ENCODE measurements at places on chromosomes 5 and 9. TPM values are rescaled to one million over a fixed set of nuclear protein-coding genes. Genes with fewer than 3 reads are reported as not detected.

ARHGEF39 gene
- under 0.01 TPM for total RNA-seq

IL3 gene
- not detected for total RNA-seq

FOXE1 gene
- not detected for total RNA-seq

PCDHGC3 gene
- total RNA-seq, result 5.7 TPM

RPL7A gene
- total RNA-seq, result 930 TPM

PCSK5 gene
- 3.6 TPM for total RNA-seq

CD274 gene
- 2.5 TPM for total RNA-seq

IFNA2 gene
- total RNA-seq, result not detected

CCNJL gene
- total RNA-seq, result 0.84 TPM

ZBTB34 gene
- 9.5 TPM for total RNA-seq

TNFSF15 gene
- total RNA-seq, result 0.08 TPM

DNA sequence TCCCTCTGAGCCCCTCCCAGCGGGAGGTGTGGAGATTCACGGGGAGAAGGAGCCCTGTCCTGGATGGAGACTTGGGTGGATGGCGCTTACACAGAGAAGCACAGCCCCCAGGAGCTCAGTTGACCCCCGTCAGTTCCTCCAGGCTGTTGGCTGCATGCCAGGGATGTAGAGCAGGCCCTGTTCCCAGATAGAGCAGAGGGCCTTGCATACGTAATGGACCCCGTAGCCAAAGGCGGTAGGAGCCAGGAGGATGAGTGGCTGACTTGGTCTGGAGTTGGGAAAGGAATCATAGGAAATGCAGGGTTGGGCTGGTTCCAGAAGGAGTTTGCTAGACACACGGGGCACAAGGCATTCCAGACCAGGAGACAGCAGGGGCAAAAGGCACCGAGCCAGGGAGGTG, 2.5 kb downstream of the PMPCA start:
- DNase-seq, result no peak
- H3K27ac ChIP-seq, result no peak overlapping the region
- H3K36me3 ChIP-seq, result peaks cover 8% of the 10 kb centered on the region
- peaks cover 3% of the 10 kb centered on the region for H3K4me1 ChIP-seq
- H3K4me3 ChIP-seq, result no peak overlapping the region
- no peaks in the 10 kb centered on the region for H3K27me3 ChIP-seq

DNA sequence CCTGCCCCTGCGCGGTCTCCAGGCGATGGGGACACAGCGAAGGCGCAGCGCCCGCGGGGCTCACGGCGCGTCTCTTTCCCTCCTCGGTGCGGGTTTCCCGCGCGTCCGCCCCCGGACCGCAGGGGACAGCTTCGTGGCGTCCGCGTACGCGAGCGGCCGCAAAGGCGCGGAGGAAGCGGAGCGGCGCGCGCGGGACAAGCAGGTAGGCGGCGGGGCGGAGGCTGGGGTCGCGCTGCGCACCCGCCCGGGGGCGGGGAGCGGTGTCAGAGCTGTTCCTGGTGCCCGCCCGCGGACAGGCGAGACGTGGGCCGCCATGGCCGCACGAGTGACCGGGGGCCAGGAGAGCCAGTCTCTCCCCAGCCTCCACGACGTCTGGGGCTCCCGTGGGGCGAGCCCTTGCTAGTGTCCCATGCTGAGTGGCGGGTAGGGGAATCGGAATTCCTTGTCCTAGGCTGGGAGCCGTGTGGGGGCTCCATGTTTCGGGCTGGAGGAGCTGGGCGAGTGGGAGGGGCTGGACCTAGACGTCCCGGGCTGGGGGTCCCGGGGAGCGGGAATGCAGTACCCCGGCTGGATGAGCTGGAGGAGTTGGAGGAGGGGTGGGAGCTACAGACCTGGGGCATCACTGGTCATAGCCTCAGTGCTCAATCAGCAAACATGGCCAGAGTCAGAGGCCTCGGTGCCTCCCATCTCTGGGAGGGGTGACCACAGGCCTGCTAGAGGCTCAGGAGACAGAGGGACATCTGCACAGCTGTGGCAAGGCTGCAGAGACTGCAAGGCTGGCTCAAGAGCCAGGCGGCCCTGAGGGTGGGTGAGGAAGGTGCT, 968 bp downstream of the NKD2 start:
- H3K36me3 ChIP-seq, result no peaks in the 10 kb centered on the region
- H3K4me1 ChIP-seq, result peaks cover 19% of the 10 kb centered on the region
- H3K4me3 ChIP-seq, result no peak overlapping the region
- H3K27me3 ChIP-seq, result peaks cover 2% of the 10 kb centered on the region
- no peak for DNase-seq

GRCh38 chr5:149168276-149168906, 27.1 kb downstream of the ABLIM3 start:
- no peak for DNase-seq
- H3K4me3 ChIP-seq, result no peak overlapping the region
- H3K36me3 ChIP-seq, result peaks cover 4% of the 10 kb centered on the region
- H3K27ac ChIP-seq, result no peak overlapping the region
- no peaks in the 10 kb centered on the region for H3K27me3 ChIP-seq
- peaks cover 16% of the 10 kb centered on the region for H3K4me1 ChIP-seq

DNA sequence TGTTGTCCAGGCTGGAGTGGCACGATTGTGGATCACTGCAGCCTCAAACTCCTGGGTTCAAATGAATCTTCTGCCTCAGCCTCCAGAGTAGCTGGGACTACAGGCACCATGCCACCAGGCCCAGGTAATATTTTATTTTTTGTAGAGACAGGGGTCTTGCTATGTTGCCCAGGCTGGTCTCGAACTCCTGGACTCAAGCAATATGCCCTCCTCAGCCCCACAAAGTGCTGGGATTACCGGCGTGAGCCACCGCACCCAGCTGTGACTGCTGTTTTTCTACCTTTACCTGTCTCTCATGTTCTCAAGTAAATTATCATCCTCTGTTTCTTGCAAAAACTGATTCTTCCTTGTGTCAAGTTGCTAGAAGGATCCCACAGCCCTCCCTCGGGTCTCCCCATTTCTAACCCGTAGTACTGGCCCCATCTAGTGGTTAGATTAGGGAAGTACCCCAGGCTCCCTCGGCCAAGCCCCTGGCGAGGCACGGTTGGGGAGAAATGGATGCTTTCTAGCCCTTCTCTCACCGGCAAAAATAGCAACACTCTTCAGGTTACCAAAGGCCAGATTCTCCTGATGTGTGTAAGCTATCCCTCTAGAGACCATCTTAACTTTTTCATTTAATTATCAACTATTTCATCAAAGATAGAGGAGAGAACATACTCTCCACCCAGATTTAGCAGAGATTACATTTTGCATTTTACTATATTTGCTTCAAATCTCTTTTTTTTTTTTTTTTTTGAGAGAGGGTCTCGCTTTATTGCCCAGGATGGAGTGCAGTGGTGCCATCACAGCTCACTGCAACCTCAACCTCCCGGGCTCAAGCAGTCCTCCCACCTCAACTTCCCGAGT, 19.2 kb upstream of the TOR1B start:
- no peak overlapping the region for H3K27ac ChIP-seq
- peak; percentile 77 for DNase-seq
- H3K27me3 ChIP-seq, result no peaks in the 10 kb centered on the region
- no peak overlapping the region for H3K4me3 ChIP-seq
- no peaks in the 10 kb centered on the region for H3K36me3 ChIP-seq

DNA sequence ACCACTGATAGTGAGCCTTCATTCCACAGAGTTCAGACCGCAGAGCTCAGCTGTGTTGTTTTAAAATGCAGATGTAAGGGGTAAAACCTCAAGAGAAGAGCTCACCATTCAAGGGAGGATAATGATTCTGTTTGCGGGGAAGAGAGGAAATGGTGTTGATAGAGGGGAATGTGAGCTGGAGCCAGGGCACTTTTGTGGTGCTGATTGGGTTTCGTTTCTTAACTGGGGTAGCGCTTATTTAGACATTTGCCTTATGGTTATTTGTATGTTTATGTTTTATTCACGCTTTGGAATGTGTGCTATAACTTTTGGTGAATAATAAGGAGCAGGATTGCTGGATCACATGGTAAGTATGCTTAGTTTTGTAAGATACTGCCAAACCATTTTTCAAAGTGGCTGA, 42.5 kb downstream of the STXBP1 start:
- H3K36me3 ChIP-seq, result no peaks in the 10 kb centered on the region
- H3K27me3 ChIP-seq, result no peaks in the 10 kb centered on the region
- H3K4me1 ChIP-seq, result no peaks in the 10 kb centered on the region
- H3K27ac ChIP-seq, result no peak overlapping the region
- DNase-seq, result no peak

DNA sequence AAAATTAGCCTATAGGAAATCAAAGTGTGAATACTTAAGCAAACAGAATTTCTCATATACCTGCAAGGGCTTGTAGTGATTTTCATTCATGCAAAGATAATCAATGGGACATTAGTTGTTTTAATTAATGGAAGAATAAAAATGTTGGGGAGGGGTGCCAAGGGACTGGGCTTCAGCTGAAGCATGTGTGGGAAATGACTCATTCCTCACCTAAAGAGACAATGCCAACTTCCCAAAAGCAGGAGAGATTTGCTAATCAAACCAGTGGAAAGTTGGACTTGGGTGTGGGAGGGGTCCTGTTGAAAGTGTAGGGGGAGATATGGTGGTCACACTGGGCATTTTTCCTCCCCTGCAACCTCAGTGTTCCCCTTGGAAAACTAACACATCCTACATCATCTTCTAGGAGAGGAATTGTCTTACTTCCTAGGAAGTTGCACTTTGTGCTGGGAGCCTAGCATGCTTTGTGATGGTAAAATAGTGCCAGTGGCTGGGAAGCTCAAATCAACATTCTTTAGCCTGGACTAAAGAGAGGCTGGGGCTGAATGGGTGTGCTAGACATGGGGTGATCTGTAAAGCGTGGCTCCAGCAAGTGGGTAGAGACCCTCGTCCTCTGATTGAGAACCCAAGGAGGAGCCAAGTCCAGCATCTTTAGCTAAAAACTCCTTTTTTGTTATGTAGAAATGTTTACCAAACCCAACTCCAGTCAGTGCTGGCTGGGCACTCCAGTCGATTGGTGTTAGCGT, 6.4 kb upstream of the LHX2 start:
- no peak for DNase-seq
- no peak overlapping the region for H3K27ac ChIP-seq
- H3K36me3 ChIP-seq, result no peaks in the 10 kb centered on the region
- peaks cover 16% of the 10 kb centered on the region for H3K4me1 ChIP-seq

DNA sequence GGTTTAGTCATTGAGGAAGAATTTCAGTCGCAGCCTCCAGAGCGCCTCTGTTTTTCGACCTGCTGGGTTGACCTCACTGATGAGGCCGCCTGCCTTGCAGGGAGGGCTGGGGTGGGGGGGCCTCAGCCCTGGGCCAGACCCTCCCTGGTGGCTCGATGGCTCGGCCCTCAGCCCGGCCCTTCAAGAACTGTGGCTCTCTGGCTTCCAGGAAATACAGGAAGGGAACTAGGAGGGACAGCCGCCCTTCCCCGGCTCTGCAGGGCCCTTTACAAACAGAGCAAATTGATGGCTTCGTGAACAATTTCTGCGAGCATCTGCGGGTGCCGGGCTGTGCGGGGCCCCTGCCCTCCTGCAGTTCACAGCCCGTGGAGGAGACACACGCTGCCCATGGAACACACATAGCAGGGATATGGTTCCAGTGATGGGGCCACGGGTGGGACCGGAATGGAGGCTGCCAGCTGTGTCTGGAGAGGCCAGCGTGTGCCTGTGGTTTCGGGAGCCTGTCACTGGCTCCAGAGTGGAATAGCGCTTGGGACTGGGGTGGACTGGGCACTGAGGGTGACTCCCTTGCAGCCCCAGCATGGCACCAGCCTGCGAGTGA, 39.6 kb downstream of the COL5A1 start:
- H3K4me1 ChIP-seq, result no peaks in the 10 kb centered on the region
- DNase-seq, result no peak
- no peaks in the 10 kb centered on the region for H3K27me3 ChIP-seq
- H3K4me3 ChIP-seq, result no peak overlapping the region
- no peaks in the 10 kb centered on the region for H3K36me3 ChIP-seq

GRCh38 chr9:108108852-108109448, 619.4 kb upstream of the KLF4 start:
- H3K27me3 ChIP-seq, result no peaks in the 10 kb centered on the region
- no peak overlapping the region for H3K27ac ChIP-seq

DNA sequence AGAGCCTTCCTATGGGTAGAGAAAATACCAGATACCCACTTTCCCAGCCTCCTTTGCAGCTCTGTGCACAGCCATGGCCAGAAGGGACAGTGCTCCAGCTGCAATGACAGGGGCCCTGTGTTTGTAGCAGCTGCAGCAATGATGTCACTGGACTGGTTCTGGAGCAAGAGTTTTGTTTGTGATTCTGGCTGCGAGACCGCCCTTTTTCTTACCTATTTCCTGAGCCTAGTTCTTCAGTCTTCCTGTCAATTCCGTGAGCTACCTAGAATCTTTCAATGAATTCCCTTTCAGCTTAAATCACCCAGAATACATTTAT, 10.0 kb upstream of the BOD1 start:
- no peaks in the 10 kb centered on the region for H3K36me3 ChIP-seq
- no peaks in the 10 kb centered on the region for H3K27me3 ChIP-seq
- DNase-seq, result no peak
- H3K4me3 ChIP-seq, result no peak overlapping the region
- no peak overlapping the region for H3K27ac ChIP-seq

GRCh38 chr5:9209846-9210492, 335.9 kb downstream of the SEMA5A start:
- no peak overlapping the region for H3K4me3 ChIP-seq
- H3K27ac ChIP-seq, result no peak overlapping the region
- no peaks in the 10 kb centered on the region for H3K4me1 ChIP-seq
- no peaks in the 10 kb centered on the region for H3K27me3 ChIP-seq

All from liver (tissue), 10 donors.